ENCODE measurements at places on chromosomes 7 and 10.

- no peak for DNase-seq
These were observed 170.5 kb downstream of the TNS3 start for GRCh38 chr7:47411281-47411869.

DNA sequence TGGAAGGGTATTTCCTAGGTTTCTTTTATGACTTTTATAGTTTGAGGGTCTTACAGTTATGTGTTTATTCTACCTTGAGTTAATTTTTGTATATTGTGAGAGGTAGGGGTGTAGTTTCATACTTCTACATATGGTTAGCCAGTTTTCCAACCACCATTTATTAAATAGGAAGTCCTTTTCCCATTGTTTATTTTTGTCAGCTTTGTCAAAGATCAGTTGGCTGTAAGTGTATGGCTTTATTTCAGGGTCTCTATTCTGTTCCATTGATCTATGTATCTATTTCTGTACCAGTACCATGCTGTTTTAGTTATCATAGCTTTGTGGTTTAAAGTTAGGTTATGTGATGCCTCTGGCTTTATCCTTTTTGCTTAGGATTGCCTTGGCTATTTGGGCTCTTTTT is 71.9 kb upstream of the CC2D2B start:
- DNase-seq = no peak

DNA sequence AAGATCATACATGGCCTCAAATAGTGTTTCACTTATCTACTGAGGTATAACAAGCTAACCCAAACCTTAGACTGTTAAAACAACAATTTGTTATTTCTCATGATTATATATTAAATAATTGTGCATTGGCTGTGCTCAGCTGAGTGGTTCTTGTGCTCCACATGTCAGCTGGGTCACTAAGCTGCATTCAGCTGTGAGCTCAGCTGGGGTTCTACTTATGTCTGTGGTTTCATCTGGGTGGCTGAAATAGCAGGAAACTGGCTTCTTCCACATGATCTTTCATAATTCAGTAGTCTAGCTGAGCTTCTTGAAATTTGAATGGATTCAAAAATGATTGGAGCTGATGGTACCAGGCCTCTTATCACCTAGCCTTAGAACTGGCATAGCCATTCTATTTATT is 181.8 kb upstream of the CSTF2T start:
- no peak for DNase-seq

GRCh38 chr10:3741688-3742461 is 43.1 kb downstream of the KLF6 start:
- no peak for DNase-seq

DNA sequence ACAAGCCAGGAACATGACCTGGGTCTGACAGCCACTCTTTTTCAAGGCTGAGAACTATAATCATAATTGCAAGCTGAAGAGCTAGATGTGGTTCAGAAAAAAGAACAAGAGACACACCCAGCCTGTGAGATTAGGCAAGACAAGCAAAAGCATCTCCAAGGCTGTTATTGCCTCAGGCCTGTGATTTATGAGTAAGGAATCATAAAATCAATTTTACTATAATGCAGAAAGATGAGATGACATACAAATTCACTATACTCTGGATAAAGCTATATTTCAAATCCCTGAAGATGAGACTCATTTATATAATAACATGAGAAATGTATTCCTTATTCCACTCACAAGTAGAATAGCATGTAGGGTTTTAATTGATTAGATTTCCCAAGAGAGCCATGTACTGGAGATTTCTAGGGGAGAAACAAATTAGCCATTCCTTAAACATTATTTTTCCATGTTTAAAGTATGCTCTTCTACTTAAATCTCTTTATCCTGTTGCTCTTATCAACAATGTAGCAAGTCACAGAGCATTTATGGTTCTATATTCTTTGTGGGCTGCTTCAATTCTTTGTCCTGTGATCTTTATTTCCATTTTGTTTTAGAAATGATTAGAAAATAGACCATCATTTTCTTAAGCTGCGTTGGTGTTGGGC is 47.4 kb downstream of the FHIP2A start:
- DNase-seq = no peak

GRCh38 chr7:111832174-111832573 is 269.9 kb upstream of the IMMP2L start:
- no peak for DNase-seq

DNA sequence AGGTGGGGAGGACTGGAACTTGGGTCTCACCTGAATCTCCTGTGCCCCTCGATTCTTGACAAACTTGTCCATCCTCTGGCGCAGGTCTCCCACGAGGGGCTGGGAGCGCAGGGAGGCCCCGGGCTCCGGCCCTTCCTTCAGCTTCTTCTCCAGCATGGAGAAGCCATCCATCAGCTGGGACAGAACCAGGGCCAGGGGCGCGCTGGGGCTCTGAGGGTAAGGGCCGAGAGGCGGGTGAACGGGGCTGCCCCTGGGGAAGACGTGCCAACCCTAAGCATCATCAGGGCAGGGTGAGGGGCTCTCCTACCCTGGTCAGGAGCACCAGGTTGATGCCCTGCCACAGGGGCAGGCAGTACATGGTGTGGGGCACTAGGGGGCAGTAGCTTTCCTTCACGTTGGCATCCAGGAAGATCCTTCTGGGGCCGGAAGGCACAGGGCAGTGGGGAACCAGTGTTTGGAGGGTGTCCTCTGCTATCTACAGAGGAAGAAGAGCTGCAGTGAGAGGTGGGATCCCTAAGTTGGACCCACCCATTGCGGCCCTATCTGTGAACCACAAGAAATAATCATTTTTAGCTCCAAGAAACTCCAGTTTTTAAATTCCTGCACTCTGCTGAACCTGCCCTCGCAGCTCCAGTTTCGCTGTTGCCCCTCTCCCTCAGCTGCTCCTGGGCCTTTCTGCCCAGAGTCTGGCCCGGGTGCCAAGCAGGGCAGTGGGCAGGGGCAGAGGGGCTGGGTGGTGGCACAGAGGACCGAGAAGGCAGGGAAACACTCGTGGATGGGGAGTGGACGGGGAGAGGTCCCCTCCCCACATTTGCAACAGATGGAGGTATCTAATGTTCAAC is 10.8 kb upstream of the PYROXD2 start:
- DNase-seq = peak; percentile 72

- peak; percentile 45 for DNase-seq
These were observed 102.7 kb downstream of the ZNF248 start for GRCh38 chr10:37754538-37755323.

- DNase-seq = no peak
These were observed 9.0 kb downstream of the GTF2IRD1 start for GRCh38 chr7:74462707-74463100.

- peak; percentile 65 for DNase-seq
These were observed 59.0 kb upstream of the TAS2R16 start for GRCh38 chr7:123054357-123055133.

GRCh38 chr10:44756216-44756615 is 154.9 kb upstream of the TMEM72 start:
- no peak for DNase-seq

DNA sequence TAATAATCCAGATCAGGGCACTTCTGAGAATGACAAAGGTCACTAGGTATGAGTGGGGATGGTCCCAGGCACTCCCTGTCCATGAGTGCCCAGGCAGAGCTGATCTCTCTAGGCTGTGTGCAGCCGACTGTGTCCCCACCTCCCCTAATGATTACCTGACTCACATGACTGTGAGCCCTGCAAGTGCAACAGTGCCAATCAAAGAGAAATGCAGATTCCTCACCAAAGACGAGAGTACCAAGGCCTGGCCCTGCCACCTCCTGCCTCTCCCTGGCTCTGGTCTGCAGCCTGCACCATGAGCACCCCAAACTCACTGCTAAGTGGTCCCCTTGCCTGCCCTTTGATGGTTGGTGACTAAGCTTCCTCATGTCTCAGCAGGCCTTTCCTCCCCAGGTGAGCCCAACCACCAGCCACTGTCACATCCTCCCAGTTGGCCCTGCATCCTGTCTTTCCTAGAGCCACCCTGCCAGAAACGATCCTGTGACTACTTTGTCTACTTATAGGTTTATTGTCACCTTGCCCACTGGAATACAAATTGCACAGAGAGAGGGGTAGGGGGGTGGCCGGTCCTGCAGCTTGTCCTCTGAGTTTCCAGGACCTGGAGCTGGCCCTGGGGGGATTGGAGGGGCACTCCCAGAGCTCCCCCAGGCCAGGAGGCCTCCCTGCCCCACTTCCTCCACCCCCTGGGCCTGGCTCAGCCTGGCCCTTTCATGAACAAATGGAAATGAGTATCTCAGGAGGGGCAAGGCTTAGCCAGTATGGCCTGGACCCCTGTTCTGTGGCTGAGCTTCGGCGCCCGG is 22.4 kb upstream of the GDF10 start:
- no peak for DNase-seq

DNA sequence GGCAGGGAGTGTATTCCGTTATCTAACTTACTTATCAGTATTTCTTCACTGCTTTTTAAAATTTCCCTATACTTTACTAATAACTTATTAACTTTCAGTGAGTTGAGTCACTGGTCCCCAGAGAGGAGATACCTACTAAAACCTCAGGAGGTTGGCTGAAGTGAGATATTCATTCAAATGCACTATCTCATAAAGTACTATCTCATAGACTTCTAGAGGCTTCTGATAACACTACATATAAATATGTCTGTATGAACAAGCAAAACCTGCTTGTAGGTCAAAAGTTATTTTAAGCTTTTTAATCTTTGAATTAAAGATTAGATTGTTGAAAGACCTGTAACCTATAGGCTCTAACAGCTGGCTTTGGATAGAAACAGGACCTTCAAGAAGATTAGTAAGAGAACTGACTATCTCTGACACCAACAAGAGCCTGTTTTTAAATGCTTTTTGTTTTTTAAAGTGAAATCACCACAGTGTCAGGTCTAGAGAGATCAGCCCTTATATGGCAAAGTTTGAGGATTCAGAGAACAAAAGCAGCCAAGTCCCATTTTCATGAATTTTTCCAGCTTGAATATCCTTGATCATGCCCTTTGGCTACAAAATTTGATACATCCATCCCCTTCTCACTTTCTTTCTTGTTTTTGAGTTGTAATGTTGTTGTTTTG is 242.2 kb downstream of the ARL4A start:
- DNase-seq = no peak

DNA sequence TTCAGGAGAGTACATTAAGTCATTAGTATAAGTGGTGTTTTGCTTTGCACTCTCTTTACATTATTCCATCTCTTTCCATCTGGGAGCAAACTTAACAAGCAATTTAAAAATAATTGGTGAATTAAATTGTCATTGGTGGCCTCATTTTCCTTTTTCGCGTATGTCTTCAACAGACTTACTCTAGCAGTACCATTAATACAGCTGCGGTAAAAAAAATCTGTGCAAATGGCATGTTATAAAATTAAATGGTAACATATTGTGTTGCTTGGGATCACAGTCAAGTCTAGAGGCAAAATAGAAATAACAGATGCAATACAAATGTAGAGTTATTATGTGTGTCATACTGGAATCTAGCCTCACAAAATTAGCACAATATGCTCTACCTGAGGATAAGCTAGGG is 322.4 kb downstream of the PCDH15 start:
- DNase-seq = no peak

DNA sequence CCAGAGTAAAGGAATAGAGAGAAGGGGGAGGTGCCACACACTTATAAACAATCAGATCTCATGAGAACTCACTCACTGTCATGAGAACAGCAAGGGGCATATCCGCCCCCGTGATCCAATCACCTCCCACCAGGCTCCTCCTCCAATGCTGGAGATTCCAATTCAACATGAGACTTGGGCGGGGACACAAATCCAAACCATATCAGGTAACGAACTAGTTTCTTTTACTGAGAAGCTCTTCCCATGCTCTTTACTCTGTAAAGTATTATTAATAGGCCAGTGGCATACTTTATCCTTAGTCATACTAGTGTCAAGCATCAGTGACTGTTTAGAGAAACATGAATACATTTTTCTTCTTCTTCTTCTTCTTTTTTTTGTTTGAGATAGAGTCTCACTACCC is 39.4 kb upstream of the ZNF488 start:
- no peak for DNase-seq

DNA sequence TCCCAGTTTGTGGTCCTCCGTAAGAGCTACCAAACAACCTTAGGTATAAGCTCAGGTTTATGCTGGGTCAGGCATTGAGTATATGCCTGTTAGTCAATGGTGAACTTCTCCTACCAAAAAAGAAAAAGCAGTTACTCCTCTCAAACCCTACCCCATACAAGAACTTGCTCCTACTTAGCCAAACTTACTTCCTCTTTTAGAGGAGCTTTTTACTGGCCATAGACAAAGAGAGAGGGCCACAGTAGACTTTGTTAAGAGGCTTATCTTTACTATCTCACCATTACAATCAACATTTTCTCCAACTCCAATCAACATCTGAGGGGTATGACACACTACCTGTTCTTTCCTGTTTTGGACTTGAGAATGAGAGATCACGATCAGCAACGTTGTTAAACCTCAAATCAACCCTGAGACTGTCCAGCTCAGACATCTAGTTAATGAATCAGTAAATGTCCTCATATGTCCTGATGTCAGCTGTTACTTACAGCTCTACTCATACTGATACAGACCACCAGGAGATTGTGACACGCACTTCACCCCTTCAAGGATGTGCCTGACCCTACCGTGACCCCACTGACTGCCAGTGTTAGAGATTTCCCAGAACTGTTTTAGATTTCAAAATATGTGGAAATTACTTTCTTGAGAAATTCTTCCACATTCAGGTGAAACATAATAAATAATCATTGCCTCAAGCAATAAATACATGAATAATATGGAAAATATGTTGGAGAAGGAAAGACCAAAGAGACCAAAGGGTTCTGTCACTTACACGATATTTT is 18.4 kb upstream of the CCDC71L start:
- DNase-seq = no peak

DNA sequence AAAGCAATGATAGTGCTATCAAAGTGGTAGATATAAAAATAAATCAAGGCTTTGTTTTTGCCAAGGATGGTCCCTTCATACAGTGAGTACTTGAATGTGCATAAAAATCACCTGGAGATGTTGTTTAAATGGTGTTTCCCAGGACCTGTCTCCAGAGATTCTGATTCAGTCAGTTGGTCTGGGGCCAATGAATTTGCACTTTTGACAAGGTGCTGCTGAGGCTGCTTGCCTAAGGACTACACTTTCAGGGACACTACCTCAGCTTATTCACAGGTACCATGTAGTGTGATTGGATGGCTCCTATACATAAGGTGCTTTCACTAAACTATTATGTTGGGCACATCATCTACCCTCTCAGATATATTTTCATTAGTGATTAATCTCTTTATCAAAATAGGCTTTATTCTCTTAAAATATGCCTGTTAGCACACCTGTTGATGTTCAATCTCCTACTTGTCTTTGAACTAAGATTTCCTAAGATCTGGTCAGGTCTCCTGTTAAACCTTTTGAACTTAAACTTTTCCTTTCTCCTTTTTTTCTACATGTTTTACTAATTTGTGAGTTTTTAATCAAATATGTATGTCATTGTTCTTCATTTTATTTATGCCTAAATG is 24.3 kb downstream of the CAPZA2 start:
- no peak for DNase-seq

- DNase-seq = peak; percentile 94
These were observed 666 bp upstream of the MAP3K8 start for GRCh38 chr10:30433306-30433729.

DNA sequence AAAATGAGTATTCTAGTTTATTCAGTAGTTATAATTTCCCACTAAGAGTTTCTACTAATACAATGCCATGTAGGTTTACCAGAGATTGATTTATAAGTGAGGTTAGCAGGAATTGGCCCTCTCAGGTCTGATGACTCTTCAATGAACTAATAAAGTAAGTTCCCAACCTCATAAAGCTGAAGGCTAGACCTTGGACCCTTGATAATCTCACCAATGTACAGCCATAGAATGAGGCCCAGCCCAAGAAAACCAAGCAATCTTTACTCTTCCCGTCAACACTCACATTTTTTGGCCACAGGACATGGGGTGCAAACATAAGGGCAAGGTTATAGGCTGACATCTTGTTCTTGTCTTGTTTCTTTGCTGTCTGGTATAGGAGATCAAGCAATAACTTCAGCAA is 33.3 kb downstream of the ARHGAP19 start:
- DNase-seq = no peak

GRCh38 chr7:101875283-101875846 is 57.9 kb downstream of the CUX1 start:
- no peak for DNase-seq
